ENCODE measurements at places on chromosomes 3 and 15. TPM values are rescaled to one million over a fixed set of nuclear protein-coding genes. Genes with fewer than 3 reads are reported as not detected.

SERINC4 gene
- 0.16 TPM for total RNA-seq

DOCK3 gene
- total RNA-seq = 6.1 TPM

WDR93 gene
- total RNA-seq = 0.14 TPM

CRTC3 gene
- total RNA-seq = 21.6 TPM

SLC22A14 gene
- total RNA-seq = not detected

VIPR1 gene
- 202 TPM for total RNA-seq

TMEM87A gene
- total RNA-seq = 93.6 TPM

FAM3D gene
- total RNA-seq = 323 TPM

SMARCC1 gene
- 71.5 TPM for total RNA-seq

ZBED2 gene
- total RNA-seq = not detected

CCDC13 gene
- total RNA-seq = 3.0 TPM

CPNE9 gene
- not detected for total RNA-seq

CP gene
- 5.7 TPM for total RNA-seq

TM6SF1 gene
- total RNA-seq = 1.2 TPM

FANCD2OS gene
- not detected for total RNA-seq

WDR49 gene
- 0.46 TPM for total RNA-seq

ANKRD34C gene
- total RNA-seq = not detected

SEMA3F gene
- total RNA-seq = 10.7 TPM

SPINK8 gene
- not detected for total RNA-seq

RETNLB gene
- 51.3 TPM for total RNA-seq
